ENCODE measurements at places on chromosomes 12 and 14. TPM values are rescaled to one million over a fixed set of nuclear protein-coding genes. Genes with fewer than 3 reads are reported as not detected.

PTHLH gene
- 0.81 TPM for polyA plus RNA-seq

GRCh38 chr12:66899588-66899987 lies 220.7 kb upstream of the GRIP1 start:
- DNase-seq = no peak

DNA sequence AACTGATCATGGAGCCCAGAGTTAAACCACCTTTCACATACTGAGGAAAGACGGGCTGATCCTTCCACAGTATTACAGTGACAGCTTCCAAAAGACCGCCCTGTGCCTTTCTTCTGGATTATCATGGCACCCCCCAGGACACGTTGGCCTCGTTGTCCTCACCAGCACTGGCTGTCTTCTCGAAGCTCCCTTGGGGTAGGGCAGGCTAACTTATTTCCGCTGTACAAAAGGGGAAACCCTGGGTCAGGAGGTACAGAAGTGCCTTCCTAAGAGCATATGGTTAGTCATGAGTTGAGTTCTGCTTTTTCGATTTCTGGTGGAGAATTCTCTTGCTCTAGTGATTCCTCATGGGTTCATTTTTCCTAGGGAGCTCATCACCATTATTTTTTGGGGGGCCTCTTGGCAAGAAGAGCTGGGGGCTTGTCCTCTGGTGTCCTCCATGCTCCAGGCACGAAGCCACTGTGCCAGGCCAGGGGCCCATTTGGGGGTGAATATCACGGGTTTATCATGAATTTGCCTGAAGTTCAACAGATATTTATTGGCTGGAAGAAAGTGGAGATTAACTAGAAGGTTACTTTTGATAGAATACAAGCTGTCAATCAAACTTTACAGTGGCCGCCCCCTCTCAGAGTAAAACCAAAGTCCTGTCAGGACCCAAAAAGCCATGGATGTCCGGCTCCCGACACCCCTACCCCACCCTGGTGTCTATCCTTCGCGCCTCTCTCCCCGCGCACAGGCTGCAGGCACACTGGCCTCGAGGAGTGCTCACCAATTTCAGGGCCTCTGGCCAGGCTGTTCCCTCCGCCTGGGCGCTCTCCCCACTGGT lies 8.8 kb upstream of the TRAF3 start:
- DNase-seq = no peak

DNA sequence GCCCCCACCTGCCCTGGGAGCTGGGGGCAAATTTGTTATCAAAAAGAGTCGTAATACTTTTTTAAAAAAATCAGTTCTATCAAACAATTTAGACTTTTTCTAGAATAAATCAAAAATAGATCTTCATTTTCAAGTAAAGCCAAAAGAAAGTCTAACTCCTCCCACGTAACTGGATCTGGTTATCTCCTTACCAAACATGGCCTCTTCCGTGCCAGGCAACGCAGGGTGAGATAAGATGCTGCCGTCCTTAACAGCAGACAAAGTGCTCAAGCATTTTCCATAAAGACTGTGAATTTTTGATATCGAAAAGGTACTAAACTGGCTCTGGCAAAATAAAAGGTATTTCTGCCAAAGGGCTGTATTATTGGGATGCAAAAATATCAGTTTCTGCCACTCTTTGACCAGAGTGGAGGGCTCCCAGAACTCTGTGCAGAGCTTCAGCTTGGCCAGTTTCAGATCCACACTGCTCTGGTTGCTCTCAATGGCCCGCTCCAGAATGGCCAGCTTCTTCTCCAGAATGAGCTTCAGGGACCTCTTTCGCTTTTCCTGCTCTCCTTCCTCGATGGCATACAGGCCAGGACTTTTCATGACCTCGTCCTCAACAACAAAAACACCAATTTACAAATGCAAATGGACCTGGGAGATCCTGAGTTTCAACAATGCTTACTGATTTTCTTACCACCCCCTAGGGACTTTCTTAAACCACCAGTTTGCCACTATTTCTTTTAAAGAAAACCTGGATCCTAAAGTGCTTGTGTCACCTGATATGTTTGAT lies 29.0 kb downstream of the NRDE2 start:
- DNase-seq = no peak

DNA sequence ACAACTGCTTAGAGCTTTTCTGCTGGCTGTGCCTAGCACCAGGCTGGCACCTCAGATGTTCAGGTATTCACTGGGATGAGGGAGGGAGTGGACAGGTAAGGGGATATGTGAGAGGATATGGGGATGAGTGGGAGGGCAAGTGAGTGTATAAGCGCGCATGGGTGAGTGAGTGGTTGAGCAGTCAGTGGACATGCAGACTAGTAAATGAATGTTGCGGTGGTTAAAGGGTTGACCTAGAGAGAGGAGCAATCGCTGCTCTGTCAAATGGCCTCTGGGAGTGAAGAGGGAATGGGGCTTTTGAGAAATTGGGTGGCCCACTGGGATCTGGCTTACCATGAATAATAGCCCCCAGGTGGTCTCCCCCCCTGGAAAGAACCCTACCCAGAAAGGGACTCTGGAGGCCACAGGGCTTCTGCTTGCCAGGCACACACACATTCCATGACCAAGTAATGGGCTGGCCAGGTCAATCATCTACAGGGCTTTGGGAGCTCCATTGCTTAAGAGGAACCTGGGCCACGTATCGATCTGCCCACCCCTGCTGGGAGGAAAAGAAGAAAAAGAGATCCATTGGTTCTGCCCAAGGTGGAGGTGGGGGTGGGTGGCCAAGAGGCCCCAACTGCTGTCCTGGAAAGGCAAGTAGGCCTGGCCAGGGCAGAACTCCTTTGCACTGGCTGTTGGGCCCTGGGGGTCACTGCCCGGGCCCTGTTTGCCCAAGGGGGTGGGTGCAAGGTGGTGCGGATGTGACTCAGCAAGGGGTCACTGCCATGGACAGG lies 30.8 kb upstream of the ZFP36L1 start:
- no peak for DNase-seq

IGF1 gene
- polyA plus RNA-seq = 12.3 TPM

DNA sequence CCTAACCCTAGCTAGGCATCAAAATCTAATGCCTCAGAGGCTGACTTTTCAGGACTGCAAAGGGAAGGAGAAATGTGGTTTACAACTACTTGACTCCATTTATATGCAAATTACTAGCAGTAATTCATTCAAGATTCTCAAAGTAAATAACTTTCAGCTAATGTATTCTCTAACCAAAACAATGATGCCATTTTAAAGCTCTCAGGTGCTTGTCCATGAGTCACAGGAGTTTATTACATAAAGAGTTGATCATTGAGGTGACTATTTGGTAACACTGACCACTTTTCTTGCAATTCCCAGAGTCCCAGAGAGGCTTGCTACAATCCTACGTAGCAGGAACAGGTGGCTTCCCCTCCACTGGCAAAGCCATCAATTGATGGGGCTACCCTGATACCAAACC lies 109.0 kb upstream of the SLC35F4 start:
- DNase-seq = no peak

DNA sequence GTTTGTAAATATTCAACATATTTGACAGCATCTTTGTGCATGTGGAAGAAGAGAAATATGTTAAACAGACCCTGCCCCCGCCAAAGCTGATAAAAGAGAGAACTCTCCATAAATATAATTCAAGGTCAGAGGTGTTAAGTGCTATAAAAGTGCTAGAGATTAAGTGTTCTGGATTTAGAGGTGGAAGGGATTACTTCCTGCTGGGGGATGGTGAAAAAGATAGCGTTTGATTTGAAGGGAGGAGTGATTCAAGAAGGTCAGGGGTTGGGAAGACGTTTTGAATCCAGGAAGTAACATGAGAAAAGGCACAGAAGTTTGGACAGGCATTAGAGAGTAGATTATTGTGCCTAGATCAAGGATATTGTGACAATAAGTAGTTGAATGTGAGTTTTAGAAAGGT lies 30.2 kb downstream of the RIC8B start:
- DNase-seq = no peak

VWF gene
- polyA plus RNA-seq = 12.4 TPM

- peak; percentile 70 for DNase-seq
Observed at GRCh38 chr12:132597333-132598316, 12.8 kb downstream of the LRCOL1 start.

CD163L1 gene
- polyA plus RNA-seq = 3.0 TPM

C14orf119 gene
- polyA plus RNA-seq = 86.0 TPM

DNA sequence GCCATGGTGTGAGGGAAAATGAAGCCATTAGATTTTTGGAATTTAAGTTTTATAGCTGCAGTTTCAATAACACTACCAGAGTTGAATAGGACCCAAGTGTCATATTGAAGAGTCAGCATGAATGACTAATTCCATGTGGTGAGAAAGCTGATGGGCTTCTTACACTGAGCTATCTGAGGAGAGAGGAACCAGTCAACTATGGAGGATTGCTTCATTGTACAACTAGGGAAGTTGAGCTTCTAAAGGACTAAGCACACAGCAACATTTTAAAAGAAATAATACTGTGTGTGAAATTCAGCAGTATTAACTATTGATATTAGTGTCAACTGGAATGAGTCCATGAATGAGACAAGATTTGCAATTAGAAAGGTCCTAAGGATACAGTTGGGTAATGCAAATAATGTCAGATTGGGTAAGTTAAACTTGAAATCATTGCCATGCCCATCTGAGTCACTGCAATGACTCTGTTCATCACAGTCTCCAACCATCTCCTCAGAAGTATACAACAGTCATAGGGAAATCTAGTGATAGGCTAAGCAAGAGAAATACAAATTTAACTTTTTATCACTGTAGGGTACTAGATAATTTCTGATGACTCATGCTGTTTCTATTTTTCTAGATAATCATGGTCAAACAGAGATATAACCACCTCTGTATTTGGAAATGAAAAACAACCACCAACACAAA lies 394.2 kb downstream of the FSCB start:
- no peak for DNase-seq

ZFHX2 gene
- polyA plus RNA-seq = 7.8 TPM

DNA sequence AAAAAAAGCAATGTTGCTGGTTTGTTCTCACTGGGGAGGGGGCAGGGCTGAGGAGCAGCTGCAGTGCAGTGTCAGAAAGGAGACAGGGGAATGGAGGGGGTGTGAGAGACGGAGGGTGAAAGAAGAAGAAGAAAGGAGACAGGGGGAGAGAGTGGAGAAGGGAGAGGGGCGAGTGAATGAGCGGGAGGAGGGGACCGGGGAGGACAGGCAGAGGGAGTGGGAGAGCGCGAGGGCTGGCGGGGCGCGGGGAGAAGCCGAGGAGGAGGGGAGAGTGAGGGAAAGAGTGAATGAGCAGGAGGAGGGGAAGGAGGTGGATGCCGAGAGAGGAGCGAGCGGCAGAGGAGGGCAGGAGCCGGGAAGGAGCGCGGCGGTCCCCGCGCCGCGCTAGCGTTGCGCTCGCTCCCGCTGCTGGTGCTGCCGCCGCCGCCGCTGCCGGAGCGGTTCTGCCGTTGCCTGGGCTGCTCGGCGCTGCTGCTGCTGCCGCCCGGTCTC lies at the start of gene NOVA1:
Gene NOVA1, minus strand, starts transcription at position 445 of the 492 bp plus-strand sequence. CDS start 597 bp downstream, outside the sequence.
- DNase-seq = no peak

C1R gene
- 43.6 TPM for polyA plus RNA-seq

CPNE6 gene
- polyA plus RNA-seq = not detected

CD163 gene
- 8.7 TPM for polyA plus RNA-seq

GRCh38 chr14:102854091-102854703 lies 68.3 kb upstream of the AMN start:
- DNase-seq = no peak

- DNase-seq = no peak
Observed at GRCh38 chr14:73459959-73460358, 1.6 kb upstream of the NUMB start.

- no peak for DNase-seq
Observed at GRCh38 chr14:23252420-23253333, 14.9 kb downstream of the RNF212B start.

- peak; percentile 41 for DNase-seq
Observed at GRCh38 chr12:80033448-80033847, 65.9 kb upstream of the OTOGL start.

CCDC197 gene
- not detected for polyA plus RNA-seq

- DNase-seq = no peak
Observed at GRCh38 chr14:100393906-100394732, 71.0 kb downstream of the SLC25A47 start.

All from renal cortex interstitium (tissue), 15 donors.